ENCODE measurements at places on chromosomes 11 and 22. TPM values are rescaled to one million over a fixed set of nuclear protein-coding genes. Genes with fewer than 3 reads are reported as not detected.

DNA sequence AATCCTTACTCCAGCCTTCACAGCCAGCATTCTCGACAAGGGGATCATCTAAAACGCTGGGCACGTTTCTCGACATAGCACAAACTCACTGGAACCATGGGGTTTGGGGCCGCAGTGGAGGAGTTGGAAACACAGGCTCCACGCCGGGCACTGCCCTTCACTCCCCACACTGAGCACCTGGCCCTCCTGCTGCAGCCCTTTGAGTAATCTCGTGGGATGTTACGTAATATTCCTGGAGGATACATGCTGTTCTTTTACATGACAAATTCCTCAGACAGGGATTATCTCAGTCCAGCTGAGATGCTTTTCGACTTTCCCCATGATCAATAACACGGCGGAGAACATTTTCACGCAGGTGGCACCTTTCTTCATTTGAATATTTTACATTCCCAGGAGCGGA, 408.0 kb downstream of the SHANK2 start:
- H3K4me1 ChIP-seq, result no peaks in the 10 kb centered on the region
- no peaks in the 10 kb centered on the region for H3K36me3 ChIP-seq
- DNase-seq, result no peak
- no peak overlapping the region for H3K4me3 ChIP-seq
- H3K27me3 ChIP-seq, result peaks cover 5% of the 10 kb centered on the region

- H3K36me3 ChIP-seq, result peaks cover 64% of the 10 kb centered on the region
- H3K27me3 ChIP-seq, result no peaks in the 10 kb centered on the region
These were observed 55.9 kb upstream of the MN1 start for GRCh38 chr22:27857443-27857842.

- DNase-seq, result no peak
- no peak overlapping the region for H3K4me3 ChIP-seq
- no peak overlapping the region for H3K27ac ChIP-seq
- H3K27me3 ChIP-seq, result no peaks in the 10 kb centered on the region
- no peaks in the 10 kb centered on the region for H3K4me1 ChIP-seq
These were observed 1006.8 kb upstream of the CCDC90B start for GRCh38 chr11:84292955-84293354.

GRCh38 chr11:117925198-117925925, 3.8 kb downstream of the TMPRSS13 start:
- peaks cover 17% of the 10 kb centered on the region for H3K4me1 ChIP-seq
- H3K27ac ChIP-seq, result no peak overlapping the region
- no peaks in the 10 kb centered on the region for H3K27me3 ChIP-seq
- H3K4me3 ChIP-seq, result no peak overlapping the region

DNA sequence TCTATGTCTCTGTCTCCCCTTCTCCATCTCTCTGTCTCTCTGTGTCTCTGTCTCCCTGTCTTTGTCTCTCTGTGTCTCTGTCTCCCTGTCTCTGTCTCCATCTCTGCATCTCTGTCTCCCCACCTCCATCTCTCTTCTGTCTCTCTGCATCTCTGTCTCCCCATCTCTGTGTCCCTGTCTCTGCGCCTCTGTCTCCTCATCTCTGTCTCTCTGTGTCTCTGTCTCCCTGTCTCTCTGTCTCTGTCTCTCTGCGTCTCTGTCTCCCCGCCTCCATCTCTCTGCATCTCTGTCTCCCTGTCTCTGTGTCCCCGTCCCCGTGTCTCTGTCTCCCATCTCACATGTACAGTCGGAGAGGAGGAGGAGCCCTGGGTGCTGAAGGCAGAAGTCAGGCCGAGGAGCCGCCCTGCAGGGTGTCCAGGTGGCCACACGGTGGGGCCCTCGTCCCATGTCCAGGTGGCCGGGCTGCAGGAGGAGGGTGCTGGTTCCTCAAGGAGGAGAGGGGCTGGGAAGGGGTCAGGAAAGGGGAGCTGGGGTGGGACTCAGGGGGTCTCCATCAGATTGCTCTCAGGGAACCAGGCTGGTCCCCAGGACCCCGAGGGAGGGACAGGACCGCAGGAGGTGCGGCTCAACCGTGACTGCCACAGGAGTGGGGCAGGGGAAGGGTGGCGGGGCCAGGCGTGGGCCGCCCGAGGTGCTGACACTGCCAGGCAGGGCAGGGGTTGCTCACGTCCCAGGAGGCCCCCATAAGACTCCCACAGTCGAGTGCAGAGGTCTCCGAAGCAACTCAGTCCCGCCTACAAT, 25.6 kb upstream of the TH start:
- H3K4me1 ChIP-seq, result peaks cover 2% of the 10 kb centered on the region
- peak; percentile 83 for DNase-seq
- H3K36me3 ChIP-seq, result no peaks in the 10 kb centered on the region
- no peak overlapping the region for H3K4me3 ChIP-seq
- H3K27me3 ChIP-seq, result no peaks in the 10 kb centered on the region

- DNase-seq, result no peak
- no peaks in the 10 kb centered on the region for H3K4me1 ChIP-seq
- no peak overlapping the region for H3K4me3 ChIP-seq
- H3K36me3 ChIP-seq, result peaks cover 15% of the 10 kb centered on the region
- no peaks in the 10 kb centered on the region for H3K27me3 ChIP-seq
- H3K27ac ChIP-seq, result no peak overlapping the region
These were observed 102.1 kb upstream of the BID start for GRCh38 chr22:17876306-17876831.

DNA sequence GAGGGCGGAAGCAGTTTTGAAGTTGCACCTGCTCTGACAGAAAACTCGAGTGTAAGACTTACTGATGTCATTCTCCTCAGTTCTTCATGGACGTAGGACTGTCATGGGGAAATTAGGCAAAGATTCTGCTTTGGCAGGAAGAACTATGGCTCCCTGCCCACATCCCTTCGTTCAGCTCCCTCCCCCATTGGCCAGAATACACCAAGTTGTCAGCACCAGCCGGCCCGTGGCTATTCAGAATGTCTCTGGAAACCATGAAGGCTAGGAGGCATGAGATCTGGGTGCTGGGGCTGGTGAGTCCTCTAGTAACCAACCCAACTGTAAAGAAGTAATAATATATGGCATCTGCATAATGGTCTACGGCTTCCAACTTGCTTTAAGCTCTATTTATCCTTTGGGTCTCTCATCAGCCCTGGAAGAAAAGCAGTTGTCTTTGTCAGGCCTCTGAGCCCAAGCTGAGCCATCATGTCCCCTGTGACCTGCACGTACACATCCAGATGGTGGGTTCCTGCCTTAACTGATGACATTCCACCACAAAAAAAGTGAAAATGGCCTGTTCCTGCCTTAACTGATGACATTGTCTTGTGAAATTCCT, 74.1 kb downstream of the PIWIL4 start:
- no peak for DNase-seq
- H3K4me1 ChIP-seq, result peaks cover 6% of the 10 kb centered on the region
- H3K27ac ChIP-seq, result no peak overlapping the region
- H3K27me3 ChIP-seq, result no peaks in the 10 kb centered on the region

- no peaks in the 10 kb centered on the region for H3K4me1 ChIP-seq
- DNase-seq, result no peak
- H3K4me3 ChIP-seq, result no peak overlapping the region
- no peaks in the 10 kb centered on the region for H3K27me3 ChIP-seq
- no peaks in the 10 kb centered on the region for H3K36me3 ChIP-seq
These were observed 18.8 kb downstream of the MUC5B start for GRCh38 chr11:1241706-1242105.

- no peak overlapping the region for H3K27ac ChIP-seq
- DNase-seq, result no peak
- H3K27me3 ChIP-seq, result no peaks in the 10 kb centered on the region
These were observed 162.7 kb downstream of the BARX2 start for GRCh38 chr11:129538323-129538722.

- H3K36me3 ChIP-seq, result peaks cover 26% of the 10 kb centered on the region
- DNase-seq, result no peak
- H3K4me3 ChIP-seq, result no peak overlapping the region
- no peaks in the 10 kb centered on the region for H3K27me3 ChIP-seq
- H3K27ac ChIP-seq, result no peak overlapping the region
These were observed 11.3 kb downstream of the MAML2 start for GRCh38 chr11:96331699-96332116.

DNA sequence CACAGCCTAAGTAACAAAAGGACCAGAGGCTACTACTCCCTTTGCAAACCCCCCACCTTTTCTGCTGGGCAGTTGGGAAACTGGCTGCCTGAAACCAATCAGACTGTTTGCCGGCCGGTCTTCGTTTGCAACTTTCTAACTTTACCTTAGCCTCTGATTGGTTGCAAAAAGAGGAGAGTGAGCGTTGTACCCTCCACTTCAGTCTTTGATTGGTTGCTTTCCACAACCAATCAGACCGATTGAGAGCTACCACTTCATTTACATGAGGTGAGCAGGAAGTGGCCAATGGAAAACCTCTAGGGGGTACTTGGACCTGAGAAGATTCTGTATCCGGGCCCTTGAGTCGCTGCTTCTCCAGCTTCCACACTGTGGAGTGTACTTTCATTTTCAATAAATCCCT, 18.8 kb upstream of the CLNS1A start:
- H3K4me1 ChIP-seq, result no peaks in the 10 kb centered on the region
- no peak for DNase-seq
- H3K36me3 ChIP-seq, result no peaks in the 10 kb centered on the region

- H3K36me3 ChIP-seq, result peaks cover 21% of the 10 kb centered on the region
- H3K27ac ChIP-seq, result peak overlapping the region; percentile 90
- no peak for DNase-seq
- H3K4me1 ChIP-seq, result peaks cover 89% of the 10 kb centered on the region
- no peak overlapping the region for H3K4me3 ChIP-seq
These were observed 8.6 kb downstream of the PPP6R3 start for GRCh38 chr11:68469122-68469521.

DNA sequence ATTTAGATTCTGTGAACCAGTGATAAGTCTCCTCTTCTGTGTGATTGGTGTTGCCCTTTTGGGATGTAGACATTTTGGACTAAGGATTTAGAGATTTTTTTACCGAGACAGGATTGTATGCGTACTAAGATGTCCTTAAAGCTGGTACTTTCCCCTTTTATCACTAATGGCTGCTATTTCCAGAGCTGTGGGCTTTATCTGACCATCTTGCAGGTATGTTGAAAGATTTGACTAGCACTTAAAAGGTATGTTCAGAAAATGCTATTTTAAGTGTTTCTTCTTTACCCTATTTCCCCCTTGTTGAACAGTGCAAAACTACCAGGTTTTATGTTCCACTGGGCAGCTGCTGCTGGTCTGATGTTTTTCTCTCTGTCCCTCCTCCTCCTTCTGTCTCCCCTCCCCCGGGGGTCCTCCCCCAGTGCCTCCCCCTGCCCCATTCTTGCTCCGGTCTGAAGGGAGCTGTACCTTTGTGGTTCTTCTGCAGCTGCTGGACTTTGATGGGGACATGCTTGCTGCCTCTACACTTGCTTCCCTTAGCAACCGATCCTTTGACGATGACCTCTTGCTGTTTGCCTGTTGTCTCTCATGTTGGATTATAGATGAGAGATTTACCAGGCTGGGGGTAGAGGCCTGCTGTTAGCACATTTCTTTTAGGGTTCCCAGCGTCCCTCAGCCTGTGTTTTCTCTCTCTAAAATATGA, 59.6 kb downstream of the ZNRF3 start:
- no peak overlapping the region for H3K4me3 ChIP-seq
- peaks cover 16% of the 10 kb centered on the region for H3K36me3 ChIP-seq
- no peak for DNase-seq
- no peaks in the 10 kb centered on the region for H3K4me1 ChIP-seq
- no peak overlapping the region for H3K27ac ChIP-seq

DNA sequence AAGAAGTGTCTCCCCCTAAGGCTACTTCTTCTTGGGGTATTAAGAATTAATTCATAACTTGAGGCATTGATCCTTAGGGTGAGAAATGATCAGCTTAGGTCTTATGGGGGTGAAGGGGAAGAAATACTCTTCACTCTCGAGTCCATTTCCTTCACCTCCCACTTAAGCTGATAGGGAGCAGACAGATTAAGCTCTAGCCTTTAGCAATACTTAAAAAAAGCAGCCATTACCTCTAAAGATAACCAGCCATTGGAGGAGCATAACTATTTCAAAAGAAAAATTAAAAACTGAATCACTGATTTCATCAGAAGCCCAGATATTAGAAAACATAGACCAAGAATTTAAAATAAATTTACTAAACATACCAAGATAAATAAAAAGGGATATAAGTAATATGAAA, 60.5 kb downstream of the ENTHD1 start:
- no peak for DNase-seq
- H3K27me3 ChIP-seq, result no peaks in the 10 kb centered on the region
- no peak overlapping the region for H3K4me3 ChIP-seq
- no peak overlapping the region for H3K27ac ChIP-seq
- H3K4me1 ChIP-seq, result peaks cover 5% of the 10 kb centered on the region

GRCh38 chr11:16367252-16367651, 10.9 kb upstream of the SOX6 start:
- no peaks in the 10 kb centered on the region for H3K4me1 ChIP-seq
- H3K27me3 ChIP-seq, result no peaks in the 10 kb centered on the region
- no peaks in the 10 kb centered on the region for H3K36me3 ChIP-seq
- H3K27ac ChIP-seq, result no peak overlapping the region
- no peak overlapping the region for H3K4me3 ChIP-seq

- H3K27me3 ChIP-seq, result peaks cover 13% of the 10 kb centered on the region
- peak; percentile 9 for DNase-seq
- H3K4me1 ChIP-seq, result peaks cover 9% of the 10 kb centered on the region
- no peak overlapping the region for H3K27ac ChIP-seq
- no peak overlapping the region for H3K4me3 ChIP-seq
These were observed 4.8 kb upstream of the FBXO7 start for GRCh38 chr22:32469799-32470212.

- H3K4me3 ChIP-seq, result no peak overlapping the region
- no peaks in the 10 kb centered on the region for H3K36me3 ChIP-seq
- DNase-seq, result no peak
These were observed 36.0 kb upstream of the EED start for GRCh38 chr11:86208572-86208971.

- no peak for DNase-seq
These were observed 806.7 kb downstream of the NTM start for GRCh38 chr11:132177106-132177505.

GRCh38 chr11:19493446-19494213, 219.0 kb upstream of the NAV2 start:
- no peak overlapping the region for H3K27ac ChIP-seq
- H3K4me3 ChIP-seq, result no peak overlapping the region
- no peaks in the 10 kb centered on the region for H3K36me3 ChIP-seq
- H3K4me1 ChIP-seq, result no peaks in the 10 kb centered on the region
- DNase-seq, result no peak
- H3K27me3 ChIP-seq, result peaks cover 11% of the 10 kb centered on the region

GRCh38 chr11:117482881-117483280, 155.2 kb downstream of the CEP164 start:
- H3K4me3 ChIP-seq, result no peak overlapping the region
- no peaks in the 10 kb centered on the region for H3K27me3 ChIP-seq
- H3K4me1 ChIP-seq, result no peaks in the 10 kb centered on the region

GRCh38 chr22:24516301-24516737, 21.2 kb downstream of the UPB1 start:
- no peaks in the 10 kb centered on the region for H3K27me3 ChIP-seq
- H3K36me3 ChIP-seq, result no peaks in the 10 kb centered on the region
- no peak for DNase-seq
- peaks cover 5% of the 10 kb centered on the region for H3K4me1 ChIP-seq

Gene POTEH
- not detected for total RNA-seq

Gene KCNC1
- total RNA-seq, result not detected

Gene IZUMO1R
- total RNA-seq, result not detected

Gene ASPHD2
- total RNA-seq, result 10.0 TPM

Gene BAIAP2L2
- 1.6 TPM for total RNA-seq

Gene MARK2
- total RNA-seq, result 29.0 TPM

Gene C11orf42
- not detected for total RNA-seq

Gene BTBD18
- total RNA-seq, result not detected

Gene SNAP29
- 28.2 TPM for total RNA-seq

Gene ZBTB3
- total RNA-seq, result 8.4 TPM

Gene ZNF215
- 0.68 TPM for total RNA-seq

Gene UCP3
- total RNA-seq, result 1.4 TPM

Gene SEPTIN5
- 0.43 TPM for total RNA-seq

Gene ALX4
- total RNA-seq, result not detected

Gene MS4A6E
- total RNA-seq, result not detected

Gene CHRM1
- not detected for total RNA-seq

Gene MMP7
- not detected for total RNA-seq
